ENCODE measurements at places on chromosomes 11 and 22. TPM values are rescaled to one million over a fixed set of nuclear protein-coding genes. Genes with fewer than 3 reads are reported as not detected.
A peak's percentile ranks its signal among the peaks of the same experiment; 100 is the strongest.

MRGPRE gene
- 1.5 TPM for total RNA-seq

NADSYN1 gene
- 23.8 TPM for total RNA-seq

MAPK8IP2 gene
- total RNA-seq: 5.2 TPM

PPFIA1 gene
- 18.8 TPM for total RNA-seq

CXCR5 gene
- total RNA-seq: not detected

SAA2 gene
- total RNA-seq: not detected

NPTXR gene
- 1.8 TPM for total RNA-seq

NUDT8 gene
- 7.6 TPM for total RNA-seq

- H3K4me1 ChIP-seq: no peaks in the 10 kb centered on the region
- DNase-seq: no peak
- H3K4me3 ChIP-seq: peak overlapping the region; percentile 44
These were observed 203.7 kb upstream of the SORL1-AS1 start for GRCh38 chr11:121656328-121657090.

GRCh38 chr11:7257724-7258123, 6.0 kb downstream of the SYT9 start:
- no peaks in the 10 kb centered on the region for H3K36me3 ChIP-seq
- DNase-seq: no peak
- no peaks in the 10 kb centered on the region for H3K4me1 ChIP-seq
- H3K4me3 ChIP-seq: no peak overlapping the region

- H3K36me3 ChIP-seq: no peaks in the 10 kb centered on the region
- H3K27me3 ChIP-seq: peaks cover 19% of the 10 kb centered on the region
- DNase-seq: no peak
- no peak overlapping the region for H3K27ac ChIP-seq
These were observed 3.3 kb upstream of the E2F8 start for GRCh38 chr11:19244084-19244483.

DNA sequence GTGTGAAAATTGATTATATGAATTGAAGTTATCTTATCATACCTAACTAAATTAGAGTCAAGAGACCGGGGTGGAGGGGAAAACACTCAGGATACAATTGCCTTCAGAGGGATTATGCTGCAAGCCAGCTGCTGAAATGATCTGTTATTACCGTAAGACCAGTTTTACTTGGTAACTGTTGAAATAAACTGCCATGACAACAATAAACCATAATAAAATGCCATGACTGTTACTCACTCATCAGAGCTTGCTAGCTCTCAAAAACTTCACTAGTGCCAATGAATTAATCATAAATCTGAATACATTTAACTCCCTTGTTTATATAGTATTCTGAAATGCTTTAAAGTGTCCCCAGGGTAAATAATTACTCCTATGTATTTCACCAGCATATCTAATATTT, 68.2 kb downstream of the CASP12 start:
- no peaks in the 10 kb centered on the region for H3K36me3 ChIP-seq
- H3K4me1 ChIP-seq: no peaks in the 10 kb centered on the region
- no peaks in the 10 kb centered on the region for H3K27me3 ChIP-seq
- no peak overlapping the region for H3K27ac ChIP-seq
- no peak for DNase-seq

DNA sequence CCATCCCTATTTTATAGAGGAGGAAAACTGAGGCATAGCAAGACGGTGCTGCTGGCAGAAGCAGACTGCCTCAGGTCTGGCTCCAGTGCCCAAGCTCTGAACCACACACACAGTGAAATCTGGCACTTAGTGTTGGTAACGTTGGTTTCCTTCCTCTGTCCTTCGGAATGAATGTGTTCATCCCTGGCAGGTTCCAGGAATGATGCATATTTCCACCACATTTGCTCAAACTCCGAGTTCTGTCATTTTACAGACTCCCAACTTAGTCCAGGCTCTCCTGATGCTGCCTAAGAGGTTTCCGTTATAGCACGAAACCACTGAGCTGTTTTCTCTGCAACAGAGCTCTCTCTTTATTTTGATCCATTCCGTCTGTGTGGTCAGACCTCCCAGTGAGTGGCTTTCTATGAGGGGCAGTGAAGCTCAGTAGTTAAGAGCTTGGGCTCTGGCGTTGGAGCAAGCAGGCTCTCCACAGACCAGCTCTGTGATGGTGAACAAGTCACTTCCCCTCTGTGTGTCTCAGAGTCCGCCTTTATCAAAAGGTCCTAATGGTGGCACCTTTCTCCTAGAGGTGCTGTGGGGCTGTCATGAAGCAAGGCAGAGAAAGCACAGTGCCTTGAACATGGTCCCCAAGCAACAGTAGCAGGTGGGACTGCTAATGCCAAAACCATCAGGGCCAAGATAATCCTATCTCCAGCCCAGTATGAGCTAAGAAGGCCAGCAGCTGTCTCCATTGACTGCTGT, 200.3 kb downstream of the MYO18B start:
- no peaks in the 10 kb centered on the region for H3K4me1 ChIP-seq
- no peak overlapping the region for H3K27ac ChIP-seq
- no peaks in the 10 kb centered on the region for H3K27me3 ChIP-seq
- no peak overlapping the region for H3K4me3 ChIP-seq
- H3K36me3 ChIP-seq: no peaks in the 10 kb centered on the region

DNA sequence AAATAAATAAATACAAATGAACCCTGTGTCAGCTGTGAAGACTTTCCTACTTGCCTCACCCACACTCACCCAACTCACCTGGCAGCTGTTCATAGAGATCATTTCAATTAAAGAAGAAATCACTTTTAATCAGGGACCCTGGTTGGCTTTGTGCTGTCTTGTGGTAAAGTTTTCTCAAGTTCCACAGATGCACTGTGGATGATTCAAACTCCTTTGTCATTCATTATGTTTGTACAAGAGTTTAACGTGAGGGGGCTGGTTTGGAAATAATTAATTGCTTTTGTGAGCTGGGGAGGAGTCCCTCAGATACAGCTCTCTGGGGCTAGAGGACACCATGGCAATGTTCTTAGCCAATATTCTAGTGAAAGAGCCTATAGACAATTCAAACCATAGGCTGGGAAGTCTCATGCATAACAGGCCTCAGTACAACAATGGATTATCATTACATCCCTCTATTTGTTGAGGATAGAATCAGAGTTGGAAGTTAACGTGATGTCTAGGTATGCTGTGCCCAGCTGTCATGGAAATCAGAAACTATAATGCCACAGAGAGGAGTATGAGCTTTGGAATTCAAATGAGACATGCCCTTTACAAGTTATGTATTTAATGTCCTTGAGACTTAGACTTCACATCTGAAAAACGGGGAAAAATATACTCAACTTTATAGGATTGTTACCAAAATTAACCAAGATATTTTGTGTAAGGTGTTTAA, 698.5 kb downstream of the KCNA4 start:
- no peaks in the 10 kb centered on the region for H3K36me3 ChIP-seq
- no peaks in the 10 kb centered on the region for H3K27me3 ChIP-seq
- H3K4me3 ChIP-seq: no peak overlapping the region
- no peak overlapping the region for H3K27ac ChIP-seq
- H3K4me1 ChIP-seq: no peaks in the 10 kb centered on the region
- no peak for DNase-seq

DNA sequence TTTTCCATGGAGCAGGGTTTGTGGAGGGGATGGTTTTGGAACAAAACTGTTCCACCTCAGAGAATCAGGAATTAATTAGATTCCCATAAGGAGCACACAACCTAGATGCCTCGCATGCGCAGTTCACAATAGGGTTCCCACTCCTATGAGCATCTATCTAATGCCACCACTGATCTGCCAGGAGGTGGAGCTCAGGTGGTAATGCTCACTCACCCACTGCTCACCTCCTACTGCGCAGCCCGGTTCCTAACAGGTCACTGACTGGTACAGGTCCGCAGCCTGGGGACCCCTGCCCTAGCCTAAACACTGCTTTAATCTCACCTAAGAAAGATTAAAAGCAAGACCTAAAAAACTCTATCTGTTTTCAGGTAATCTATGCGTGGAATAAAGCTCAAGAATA, 553.0 kb downstream of the JRKL start:
- DNase-seq: no peak
- H3K4me1 ChIP-seq: no peaks in the 10 kb centered on the region
- no peaks in the 10 kb centered on the region for H3K27me3 ChIP-seq
- no peaks in the 10 kb centered on the region for H3K36me3 ChIP-seq
- H3K27ac ChIP-seq: no peak overlapping the region

GRCh38 chr22:27538666-27539065, 262.9 kb downstream of the MN1 start:
- no peaks in the 10 kb centered on the region for H3K27me3 ChIP-seq
- no peaks in the 10 kb centered on the region for H3K36me3 ChIP-seq
- DNase-seq: no peak
- no peaks in the 10 kb centered on the region for H3K4me1 ChIP-seq
- no peak overlapping the region for H3K4me3 ChIP-seq

GRCh38 chr22:26616650-26617049, 1.2 kb downstream of the CRYBB1 start:
- H3K4me1 ChIP-seq: no peaks in the 10 kb centered on the region
- H3K27me3 ChIP-seq: no peaks in the 10 kb centered on the region
- H3K4me3 ChIP-seq: no peak overlapping the region
- no peak for DNase-seq
- no peaks in the 10 kb centered on the region for H3K36me3 ChIP-seq

DNA sequence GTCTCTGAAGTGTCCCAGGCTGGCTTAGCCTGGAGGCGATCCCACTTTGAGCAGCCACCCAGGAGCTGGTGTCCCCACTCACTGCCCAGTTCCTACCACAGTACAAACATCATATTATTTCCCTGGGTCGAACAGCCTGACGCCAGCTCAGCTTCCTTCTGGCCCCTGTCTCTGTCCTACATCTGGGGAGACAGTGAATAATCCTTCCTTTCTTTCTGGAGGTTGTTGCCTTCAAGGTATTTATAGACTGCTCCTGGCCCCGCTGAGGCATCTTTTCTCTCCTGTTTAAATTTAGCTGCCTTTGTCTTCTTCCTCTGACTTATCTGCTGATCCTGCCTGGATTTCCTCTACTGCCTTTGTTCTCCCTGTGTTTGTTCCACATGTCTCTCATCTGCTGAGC, 56.8 kb upstream of the LRRC55 start:
- H3K4me3 ChIP-seq: no peak overlapping the region
- no peak for DNase-seq
- H3K36me3 ChIP-seq: no peaks in the 10 kb centered on the region
- H3K27ac ChIP-seq: no peak overlapping the region
- no peaks in the 10 kb centered on the region for H3K27me3 ChIP-seq

DNA sequence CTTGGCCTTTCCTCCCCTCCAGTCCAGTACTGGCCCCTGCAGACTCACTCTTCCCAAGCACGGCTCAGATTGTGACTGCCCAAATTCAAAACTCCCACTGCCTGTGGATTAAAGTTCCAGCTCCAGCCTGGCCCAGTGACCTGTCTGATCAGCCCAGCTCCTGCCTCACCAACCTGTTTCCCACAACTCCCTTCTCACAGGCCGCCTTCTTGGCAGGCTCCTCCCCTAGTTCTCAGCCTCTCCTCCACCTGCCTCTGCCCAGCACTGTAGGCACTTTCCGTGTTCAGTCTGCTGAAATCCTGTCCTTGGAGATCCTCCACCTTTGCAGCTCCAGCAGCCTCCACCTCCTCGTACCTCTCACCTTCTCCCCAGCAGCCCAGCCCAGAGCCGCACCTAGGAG, 68.6 kb downstream of the MICAL2 start:
- H3K4me3 ChIP-seq: no peak overlapping the region
- H3K27me3 ChIP-seq: no peaks in the 10 kb centered on the region
- H3K4me1 ChIP-seq: peaks cover 10% of the 10 kb centered on the region

DNA sequence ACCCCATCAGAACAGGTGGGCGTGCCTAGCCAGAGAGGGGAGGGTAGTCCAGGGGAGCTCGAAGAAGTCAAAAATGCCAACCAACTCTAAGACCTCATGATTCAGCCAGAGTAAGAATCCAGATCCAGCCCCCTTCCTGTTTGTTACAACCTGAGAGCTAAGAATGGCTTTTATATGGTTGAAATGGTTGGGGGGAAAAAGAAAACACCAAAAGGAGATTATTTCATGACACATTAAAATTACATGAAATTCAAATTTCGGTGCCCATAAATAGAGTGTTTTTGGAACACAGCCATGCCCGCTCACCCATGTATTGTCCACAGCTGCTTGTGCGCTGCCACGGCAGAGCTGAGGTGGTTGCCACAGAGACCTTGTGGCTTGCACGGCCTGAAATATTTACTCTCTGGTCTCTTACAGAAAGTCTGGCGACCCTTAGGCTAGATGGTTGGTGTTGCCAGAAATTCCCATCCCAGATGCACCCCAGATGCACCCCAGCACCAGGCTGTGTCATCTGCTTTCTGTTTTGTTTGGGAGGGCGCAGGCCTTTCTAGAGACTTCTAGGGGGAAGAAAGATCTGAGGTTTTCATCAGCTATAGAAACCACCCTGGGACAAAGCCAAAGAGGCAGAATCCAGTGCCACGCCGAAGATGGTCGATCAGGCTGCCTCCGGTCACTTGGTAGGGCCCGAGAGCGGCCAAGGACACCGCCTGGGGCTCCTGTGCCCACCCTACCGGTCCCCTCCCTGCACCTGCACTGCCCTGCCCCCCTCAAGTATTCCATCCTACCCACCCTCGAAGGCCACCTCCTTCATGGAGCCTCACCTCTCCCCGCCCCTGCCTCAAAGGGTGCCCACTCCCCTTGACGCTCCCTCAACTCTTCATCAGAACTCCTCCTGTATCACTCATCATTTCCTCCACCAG, 80.2 kb downstream of the DSCAML1 start:
- no peaks in the 10 kb centered on the region for H3K36me3 ChIP-seq
- no peaks in the 10 kb centered on the region for H3K27me3 ChIP-seq
- no peak for DNase-seq
- no peak overlapping the region for H3K4me3 ChIP-seq
- H3K4me1 ChIP-seq: no peaks in the 10 kb centered on the region

DNA sequence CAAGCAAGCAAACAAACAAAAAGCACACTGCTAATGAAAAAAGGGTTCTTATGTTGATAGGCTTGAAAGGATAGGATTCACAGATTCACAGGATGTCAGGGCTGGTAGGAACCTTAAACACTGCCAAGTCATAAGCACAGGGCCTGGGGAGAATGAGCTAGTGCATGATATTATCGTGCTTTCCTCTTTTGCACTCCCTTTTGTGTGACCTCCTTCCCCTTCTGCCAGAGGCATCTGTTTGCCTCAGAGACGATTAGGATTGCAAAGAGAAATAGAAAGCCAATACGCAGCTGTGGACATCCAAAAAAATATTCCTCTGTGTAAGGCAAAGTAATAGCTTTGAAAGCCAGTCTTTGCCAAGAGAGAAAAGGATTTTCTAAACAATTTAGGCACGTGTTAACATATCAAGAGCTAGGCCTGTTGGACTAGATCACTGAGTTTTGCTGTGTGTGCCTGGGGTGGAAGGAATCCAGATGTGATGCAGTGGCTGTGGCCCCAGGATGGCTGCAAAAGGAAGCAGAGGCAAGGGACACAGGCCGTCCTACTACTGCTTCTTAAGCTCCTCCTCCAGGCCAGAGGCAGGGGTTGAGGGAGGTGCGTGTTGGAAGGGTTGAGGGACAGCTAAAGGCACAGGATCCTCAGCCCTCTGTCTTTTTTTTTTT, 30.6 kb downstream of the MCHR1 start:
- peak overlapping the region; percentile 84 for H3K27ac ChIP-seq
- DNase-seq: peak; percentile 66
- no peaks in the 10 kb centered on the region for H3K27me3 ChIP-seq
- H3K36me3 ChIP-seq: no peaks in the 10 kb centered on the region
